ENCODE measurements at places on chromosomes 2 and 18.

DNA sequence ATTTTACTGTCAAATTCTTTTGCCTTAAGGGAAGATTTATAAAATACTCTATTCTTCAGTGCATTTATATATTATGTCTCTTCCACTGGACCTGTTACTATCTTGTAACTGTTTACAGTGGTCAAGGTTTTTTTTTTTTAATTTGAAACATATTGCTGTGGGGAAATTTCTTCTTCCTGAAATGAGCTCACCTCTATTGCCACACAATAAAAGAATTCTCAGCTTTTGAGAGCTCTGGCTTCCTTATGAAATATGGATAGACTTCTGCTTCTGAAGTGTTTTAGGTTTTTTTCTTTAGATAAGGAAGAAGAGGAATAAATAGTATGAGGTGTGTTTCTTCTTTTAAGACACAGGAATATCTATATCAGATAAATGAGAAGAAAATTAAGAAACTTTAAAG lies 7.7 kb downstream of the VRK2 start:
- DNase-seq: no peak

- no peak for DNase-seq
Measured at GRCh38 chr2:216181953-216182461, 72.9 kb downstream of the XRCC5 start.

DNA sequence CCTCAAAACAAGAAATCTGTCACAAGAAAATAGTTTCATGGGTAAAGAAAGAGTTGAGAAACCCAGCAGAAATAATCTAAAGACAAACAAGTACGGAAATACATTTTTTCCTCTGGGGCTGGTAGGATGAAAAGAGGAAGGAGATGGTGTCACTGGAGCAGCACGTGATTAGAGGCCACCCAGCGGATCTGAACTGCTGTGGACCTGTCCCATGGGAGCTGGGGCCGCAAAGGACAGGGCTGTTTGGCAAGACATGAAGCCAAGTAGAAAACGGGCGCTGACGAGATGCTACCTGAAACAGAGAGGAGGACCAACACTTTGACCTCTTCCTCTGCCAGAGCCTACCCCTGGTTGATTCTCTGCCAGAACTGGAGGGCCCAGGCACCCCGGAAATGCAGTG lies 295.4 kb upstream of the ATP5MC3 start:
- no peak for DNase-seq

GRCh38 chr2:145026456-145027455 lies 506.8 kb upstream of the ZEB2 start:
- no peak for DNase-seq

DNA sequence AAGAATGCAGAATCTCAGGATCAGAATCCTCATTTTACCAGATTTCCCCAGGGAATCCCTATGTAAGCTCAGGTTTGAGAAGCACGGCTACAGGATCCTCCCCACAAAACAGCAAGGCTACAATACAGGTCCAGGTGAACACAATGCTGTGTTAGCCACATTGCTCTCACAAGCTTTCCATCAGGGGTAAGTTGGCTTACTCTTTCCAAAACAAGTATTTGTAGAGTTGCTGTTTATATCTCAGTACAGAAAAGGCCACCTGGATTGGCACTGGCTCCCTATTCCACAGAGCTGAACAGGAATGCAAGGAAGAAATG lies 11.0 kb downstream of the SPRED2 start:
- DNase-seq: no peak

DNA sequence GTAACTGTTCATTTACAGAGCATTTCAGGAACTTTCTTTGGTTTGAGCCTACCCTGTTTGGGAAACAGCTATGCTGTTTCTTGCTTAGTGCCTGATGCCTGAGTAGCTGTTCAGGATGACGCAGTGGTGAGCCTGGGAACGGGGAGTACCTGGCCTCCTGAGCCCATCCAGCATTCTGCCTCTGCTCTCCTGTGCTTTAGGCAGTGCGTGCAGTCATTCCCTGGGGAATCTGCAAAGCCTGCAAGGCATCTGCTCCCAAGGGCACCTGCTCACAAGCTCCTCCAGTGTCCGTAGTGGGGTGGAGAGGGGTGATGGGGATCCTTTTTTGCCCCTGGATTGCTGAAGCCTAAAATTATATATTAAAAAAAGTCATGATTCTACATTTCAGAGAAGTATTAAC lies 68.8 kb downstream of the RAPGEF4 start:
- no peak for DNase-seq

- no peak for DNase-seq
Measured at GRCh38 chr18:59661891-59662701, 35.1 kb downstream of the CCBE1 start.

DNA sequence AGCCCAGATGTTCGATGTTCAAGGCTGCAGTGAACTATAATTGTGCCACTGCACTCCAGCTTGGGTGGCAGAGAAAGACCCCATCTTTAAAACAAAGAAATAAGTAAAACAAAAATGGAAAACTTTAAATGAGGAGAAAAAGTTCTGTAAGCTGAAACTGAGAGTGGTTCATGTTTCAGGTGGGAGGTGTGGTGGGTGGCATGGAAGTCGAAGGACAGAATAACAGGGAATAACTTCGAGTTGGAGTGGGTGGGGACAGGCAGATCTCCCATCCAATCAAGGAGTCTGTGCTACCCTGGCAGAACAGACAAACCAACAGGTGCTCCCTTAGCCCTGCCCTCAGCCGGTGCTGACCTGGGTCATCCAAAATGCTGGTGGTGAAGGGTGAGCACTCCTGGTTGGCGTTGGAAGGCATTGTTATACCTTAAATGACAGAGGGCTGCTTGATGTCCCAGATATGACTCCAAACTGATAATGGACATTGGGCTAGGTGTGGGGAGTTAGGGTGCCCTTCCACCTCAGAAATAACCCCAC lies 328.4 kb downstream of the DYSF start:
- DNase-seq: no peak

GRCh38 chr18:35061336-35061735 lies 20.1 kb downstream of the MAPRE2 start:
- DNase-seq: no peak

All from H54 (cell line).